IPS DF 6.9 (cell line): ENCODE measurements at places on chromosomes 2 and 18.

DNA sequence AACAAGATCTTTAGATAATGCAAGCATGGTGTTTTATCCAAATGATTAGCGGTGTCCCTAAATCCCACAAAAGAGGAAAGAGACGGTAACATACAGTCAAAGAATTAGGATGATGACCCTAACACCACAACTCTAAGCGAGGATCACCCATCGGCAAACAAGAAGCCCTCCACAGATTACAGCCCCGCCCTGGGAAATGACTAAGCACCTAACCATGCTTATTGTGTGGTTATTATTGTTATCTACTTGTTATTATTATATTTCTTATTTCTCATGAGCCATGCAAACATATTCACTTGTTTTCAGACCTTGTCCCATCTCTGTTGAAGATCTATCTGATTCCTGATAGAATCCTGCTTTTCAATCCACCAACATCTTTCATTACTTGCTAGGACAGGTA lies 651.3 kb downstream of the NYAP2 start:
- DNase-seq = no peak

GRCh38 chr2:195711478-195711877 lies 54.5 kb downstream of the SLC39A10 start:
- DNase-seq = no peak

DNA sequence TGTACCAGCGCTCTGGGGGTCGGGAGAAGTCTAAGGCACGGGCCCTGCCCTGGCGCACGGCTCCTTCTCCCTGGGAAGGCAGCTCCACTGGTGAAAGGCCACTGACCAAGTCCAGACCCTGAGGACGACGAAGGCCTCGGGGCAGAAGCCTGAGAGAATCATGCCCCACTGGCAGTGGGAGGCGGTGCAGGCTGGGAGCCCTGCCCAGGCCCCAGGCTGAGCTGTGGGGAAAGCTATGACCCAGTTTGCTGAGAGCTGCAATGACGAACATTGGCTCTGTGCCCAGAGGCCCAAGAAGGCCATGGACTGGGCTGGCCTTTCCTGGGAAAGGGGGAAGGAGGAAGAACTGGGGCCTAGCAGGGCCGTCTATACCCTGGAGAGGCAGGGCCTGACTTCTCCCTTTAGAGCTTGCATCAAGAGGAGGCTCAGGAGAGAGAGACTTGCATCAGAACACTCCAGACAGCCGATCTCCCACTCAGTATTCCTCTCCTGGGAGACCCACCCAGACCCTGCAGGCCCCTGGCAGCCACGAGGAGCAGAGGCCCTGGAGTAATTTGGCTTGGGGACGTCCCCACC lies 32.9 kb downstream of the HS1BP3 start:
- no peak for DNase-seq

GRCh38 chr2:151760139-151760650 lies 25.9 kb upstream of the NEB start:
- DNase-seq = no peak

DNA sequence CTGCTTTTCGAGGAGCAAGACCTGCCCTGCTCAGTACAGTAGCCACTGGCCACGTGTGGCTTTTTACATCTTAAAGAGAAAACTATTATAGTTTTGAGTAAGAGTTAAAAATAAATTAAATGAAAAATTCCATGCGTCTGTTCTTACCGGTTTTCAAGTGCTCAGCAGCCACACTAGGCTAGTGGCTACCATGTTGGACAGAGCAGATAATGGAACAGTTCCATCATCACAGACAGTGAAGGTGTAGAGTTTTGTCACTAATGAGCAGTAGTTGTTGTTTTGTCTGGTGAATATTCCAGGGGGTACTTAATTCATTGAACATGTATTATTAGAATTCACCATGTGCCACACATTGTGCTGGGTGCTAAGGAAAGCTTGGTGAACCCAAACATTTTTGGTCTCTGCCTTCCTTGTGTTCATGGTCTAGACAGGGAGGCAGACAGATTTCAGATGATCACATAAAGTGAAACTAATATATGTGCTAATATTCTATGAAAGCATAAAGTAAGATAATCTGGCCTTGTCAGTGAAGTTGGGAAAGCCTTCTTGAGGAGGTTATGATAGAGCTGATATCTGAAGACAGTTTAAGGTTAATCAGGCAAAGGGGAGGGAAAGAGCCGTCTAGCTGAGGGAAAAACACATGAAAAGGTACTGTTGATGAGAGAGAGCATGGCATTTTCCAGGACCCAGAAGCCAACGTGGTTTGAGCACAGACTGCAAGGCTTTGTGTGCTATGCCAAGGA lies 1.4 kb downstream of the ALMS1 start:
- DNase-seq = no peak

GRCh38 chr2:11775384-11775783 lies 29.0 kb downstream of the LPIN1 start:
- no peak for DNase-seq

GRCh38 chr2:188295067-188295685 lies 3.5 kb downstream of the GULP1 start:
- DNase-seq = no peak

DNA sequence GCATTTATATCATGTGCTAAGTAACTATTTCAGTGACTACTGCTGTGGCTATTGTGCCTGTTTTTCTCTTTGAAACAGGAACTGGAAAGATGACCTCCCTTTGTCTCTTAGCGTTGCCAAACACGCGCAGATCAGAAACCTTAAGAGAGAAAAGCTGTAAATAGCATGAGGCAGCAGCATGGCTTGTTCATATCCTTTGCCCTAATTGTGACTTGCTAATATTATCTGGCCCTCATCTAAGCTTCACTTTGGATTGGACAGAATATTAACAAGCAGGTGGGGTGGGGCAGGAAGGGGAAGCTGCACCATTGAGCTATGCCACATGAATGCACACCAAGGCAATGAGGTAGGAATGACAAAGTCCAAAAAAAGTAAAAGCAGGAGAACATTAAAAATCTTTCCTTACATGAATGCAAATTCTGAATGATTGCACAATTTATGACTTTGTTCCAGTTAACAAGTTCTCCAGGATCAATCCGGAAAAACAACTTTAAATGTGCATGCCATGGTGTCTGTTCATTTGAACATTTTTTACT lies 128.4 kb downstream of the IRS1 start:
- no peak for DNase-seq

DNA sequence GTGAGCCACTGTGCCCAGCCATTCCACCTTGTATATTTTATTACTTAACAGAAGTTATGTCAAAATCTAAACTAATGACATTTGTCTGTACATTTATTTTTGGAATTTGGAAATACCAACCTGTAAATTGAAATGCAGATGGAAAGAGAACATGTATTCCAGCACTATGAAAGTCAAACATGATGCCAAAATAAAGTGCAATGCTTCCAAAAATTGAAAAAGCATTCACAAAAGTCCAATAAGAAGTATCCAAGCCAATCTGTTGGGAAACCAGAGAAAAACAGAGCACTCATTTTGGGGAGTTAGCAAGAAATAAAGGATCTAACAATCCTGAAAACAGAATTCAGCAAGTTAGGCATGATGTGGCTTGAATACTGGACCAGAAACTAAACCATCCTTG lies 30.3 kb upstream of the NARS1 start:
- DNase-seq = no peak

GRCh38 chr18:1438967-1439366 lies 534.3 kb downstream of the ADCYAP1 start:
- DNase-seq = no peak

DNA sequence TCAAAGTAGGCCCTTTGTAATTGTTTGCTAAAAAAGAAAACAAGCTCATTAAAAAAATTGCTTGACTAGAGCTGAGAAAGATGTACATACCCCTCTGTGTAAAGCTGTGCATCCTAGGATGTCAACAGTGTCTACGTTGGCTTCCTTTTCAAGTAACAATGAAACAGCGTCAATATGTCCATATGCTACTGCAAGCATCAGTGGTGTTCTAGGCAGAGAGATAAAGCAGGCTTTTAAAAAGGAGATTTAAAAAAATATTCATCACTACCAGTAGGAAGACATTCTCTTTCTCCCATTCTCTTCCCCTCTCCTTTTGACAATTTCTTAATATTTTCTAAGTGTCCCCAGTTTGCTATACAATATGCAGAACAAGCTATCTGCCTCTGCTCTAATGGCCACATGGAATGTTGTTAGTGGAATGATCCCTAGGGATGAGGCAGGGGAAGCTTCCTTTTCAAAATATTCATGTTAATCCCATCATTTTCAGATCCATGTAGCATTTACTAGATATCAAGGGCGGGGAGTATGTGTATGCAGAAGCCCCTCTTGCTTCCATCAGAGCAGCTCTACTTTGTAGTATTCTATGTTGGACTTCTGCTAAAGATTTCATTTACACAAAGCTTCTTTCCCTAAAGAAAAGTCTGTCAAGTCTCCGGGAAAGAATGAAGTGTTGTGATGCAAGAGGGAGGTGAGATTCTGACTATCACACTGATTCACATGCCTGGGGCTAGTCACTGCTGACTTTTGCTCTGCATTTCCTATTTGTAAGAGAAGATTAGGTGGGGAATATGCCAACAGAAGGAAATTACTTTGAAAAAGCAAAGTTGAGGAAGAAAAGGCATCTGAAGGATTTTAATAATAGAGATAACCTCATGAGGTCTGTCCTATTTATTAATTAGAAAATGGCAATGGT lies 81.5 kb upstream of the PGAP1 start:
- no peak for DNase-seq

DNA sequence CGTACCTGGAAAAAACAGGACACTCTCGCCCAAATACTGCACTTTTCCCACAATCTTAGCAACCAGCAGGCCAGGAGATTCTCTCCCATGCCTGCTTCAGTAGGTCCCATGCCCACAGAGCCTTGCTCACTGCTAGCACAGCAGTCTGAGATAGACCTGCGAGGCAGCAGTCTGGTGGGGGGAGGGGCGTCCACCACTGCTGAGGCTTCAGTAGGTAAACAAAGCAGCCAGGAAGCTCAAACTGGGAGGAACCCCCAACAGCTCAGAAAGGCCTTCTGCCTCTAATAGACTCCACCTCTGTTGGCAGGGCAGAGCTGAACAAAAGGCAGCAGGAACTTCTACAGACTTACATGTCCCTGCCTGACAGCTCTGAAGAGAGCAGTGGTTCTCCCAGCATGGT lies 1202.8 kb upstream of the ACVR2A start:
- no peak for DNase-seq

- DNase-seq = no peak
These were observed 112.9 kb downstream of the SOS1 start for GRCh38 chr2:39007875-39008504.

GRCh38 chr2:36359067-36359466 lies 3.5 kb downstream of the CRIM1 start:
- no peak for DNase-seq

DNA sequence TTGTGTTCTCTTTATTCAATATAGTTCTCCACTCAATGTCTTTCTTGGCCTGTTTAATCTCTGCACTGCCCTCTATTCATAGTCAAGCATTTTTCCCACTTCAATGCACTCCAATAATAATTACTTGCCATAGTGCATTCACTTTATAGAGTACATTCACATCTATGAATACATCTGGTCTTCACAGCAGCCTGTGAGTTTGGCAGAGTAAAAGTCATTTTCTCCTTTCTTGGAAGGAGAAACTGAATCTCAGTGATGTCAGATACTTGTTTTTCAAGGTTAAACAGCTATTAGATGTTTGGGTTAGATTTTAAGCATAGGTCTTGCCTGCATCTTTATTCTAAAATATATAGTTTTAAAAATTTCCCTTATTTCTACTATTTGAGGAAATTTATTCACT lies 373.2 kb downstream of the TRIB2 start:
- no peak for DNase-seq

DNA sequence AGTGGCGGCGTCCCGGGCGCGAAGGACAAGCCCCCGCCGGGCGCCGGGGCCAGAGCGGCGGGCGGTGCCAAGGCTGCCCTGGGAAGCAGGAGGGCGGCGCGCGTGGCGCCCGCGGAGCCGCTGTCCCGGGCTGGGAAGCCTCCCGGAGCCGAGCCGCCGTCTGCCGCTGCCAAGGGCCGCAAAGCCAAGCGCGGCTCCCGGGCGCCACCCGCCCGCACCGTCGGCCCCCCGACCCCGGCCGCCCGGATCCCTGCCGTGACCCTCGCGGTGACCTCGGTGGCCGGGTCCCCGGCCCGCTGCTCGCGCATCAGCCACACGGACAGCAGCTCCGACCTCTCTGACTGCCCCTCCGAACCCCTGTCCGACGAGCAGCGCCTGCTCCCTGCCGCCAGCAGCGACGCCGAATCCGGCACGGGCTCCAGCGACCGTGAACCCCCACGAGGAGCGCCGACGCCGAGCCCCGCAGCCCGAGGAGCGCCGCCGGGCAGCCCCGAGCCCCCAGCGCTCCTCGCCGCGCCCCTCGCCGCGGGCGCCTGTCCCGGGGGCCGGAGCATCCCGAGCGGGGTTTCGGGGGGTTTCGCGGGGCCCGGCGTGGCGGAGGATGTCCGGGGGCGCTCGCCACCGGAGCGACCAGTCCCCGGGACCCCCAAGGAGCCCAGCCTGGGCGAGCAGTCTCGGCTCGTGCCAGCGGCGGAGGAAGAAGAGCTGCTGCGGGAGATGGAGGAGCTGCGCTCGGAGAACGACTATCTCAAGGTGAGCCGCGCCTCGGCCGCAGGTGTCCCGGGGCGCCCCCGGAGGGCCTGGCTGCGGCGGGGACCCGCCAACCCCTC lies 820 bp downstream of the MTCL1 start:
- no peak for DNase-seq

DNA sequence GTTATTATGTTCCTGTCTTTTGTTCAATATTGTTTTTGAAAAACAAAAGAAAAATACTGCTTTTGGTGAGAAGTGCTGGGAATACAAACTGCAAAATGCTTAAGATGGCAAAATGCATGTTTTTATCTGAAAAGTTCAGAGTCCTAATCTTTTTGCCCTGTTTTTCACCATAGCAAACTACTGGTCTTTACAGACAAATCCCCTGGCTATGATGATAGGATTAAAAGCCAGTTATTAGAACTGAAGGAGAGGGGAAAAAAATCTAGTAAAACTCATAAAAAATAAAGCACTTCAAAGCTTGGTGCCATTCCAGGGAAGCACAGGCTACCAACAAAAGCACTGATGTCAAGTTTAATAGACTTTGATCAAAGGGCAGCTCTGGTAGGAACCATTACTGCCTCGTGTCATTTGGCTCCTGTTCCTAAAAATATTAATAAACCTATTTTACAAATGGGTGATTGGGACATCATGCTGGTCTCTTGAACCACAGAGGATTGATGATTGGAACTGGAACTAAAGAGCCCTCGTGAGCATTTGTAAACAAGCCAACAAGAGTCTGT lies 194.7 kb downstream of the RAB3GAP1 start:
- no peak for DNase-seq

DNA sequence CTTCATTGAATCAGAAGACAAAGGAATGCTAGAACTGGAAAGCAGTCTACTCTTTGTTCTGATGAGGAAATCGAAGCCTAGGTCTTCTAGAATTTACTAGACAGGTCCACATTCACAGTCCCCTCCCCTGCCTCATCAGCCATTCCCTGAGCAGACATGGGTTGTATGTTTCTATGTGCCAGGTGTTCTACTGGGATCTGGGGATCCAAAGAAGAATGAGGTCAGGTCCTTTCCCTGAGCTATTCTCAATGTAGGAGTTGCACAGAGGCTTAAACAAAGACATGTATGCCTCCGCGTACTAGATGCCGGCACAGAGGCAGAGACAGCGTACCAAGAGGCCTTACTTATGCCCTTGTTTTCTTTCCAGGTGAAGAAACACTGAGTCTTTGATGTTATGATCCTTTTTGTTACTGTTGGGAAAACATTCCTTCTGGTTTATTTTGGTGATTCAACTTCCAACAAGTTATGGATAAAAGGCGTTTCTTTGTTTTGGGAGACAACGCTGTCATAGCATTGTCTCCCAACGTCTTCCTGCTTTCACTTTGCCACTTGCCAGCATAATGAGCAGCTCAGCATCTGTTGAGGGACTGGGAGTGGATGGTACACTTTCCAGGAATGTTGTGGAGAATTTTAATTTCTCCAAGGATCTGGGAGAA lies 174.4 kb downstream of the ALPK2 start:
- DNase-seq = no peak

- DNase-seq = no peak
These were observed 23.3 kb downstream of the KCTD18 start for GRCh38 chr2:200486529-200486928.
